ENCODE measurements at places on chromosomes 5 and 9.

GRCh38 chr9:80763536-80763935 is 925.8 kb downstream of the TLE1 start:
- DNase-seq = no peak

GRCh38 chr5:166267907-166268306 is 2023.5 kb upstream of the WWC1 start:
- no peak for DNase-seq

DNA sequence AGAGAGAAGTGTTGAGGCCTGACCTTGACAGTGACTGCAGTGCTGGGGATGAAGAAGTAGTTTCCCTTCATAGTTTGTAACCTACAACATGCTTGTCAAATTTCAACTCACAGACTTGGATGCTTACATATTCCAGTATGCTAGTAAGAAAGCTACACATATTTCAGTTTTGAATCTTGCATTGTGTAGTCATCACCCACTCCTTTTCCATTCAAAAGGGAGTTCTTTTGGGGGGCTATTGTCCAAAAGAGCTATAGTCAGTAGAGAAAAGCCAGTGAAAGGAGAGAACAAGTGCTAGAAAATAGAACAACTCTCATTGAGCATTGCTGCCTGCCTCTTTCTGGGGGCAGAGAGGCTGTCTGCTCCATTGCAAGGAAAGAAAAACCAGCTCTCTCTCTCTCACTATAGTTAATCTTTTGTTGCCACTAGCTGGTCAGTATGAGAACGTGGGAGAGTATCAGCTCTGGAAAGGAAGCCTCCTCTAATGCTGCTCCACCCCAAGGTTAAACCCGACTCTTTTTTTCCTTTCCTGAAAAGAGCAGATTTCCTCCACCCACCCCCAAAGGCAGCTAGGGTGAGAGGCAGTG is 7.3 kb downstream of the ASTN2 start:
- no peak for DNase-seq

- DNase-seq = peak; percentile 30
These were observed 93.3 kb downstream of the CACNA1B start for GRCh38 chr9:137970686-137971476.

DNA sequence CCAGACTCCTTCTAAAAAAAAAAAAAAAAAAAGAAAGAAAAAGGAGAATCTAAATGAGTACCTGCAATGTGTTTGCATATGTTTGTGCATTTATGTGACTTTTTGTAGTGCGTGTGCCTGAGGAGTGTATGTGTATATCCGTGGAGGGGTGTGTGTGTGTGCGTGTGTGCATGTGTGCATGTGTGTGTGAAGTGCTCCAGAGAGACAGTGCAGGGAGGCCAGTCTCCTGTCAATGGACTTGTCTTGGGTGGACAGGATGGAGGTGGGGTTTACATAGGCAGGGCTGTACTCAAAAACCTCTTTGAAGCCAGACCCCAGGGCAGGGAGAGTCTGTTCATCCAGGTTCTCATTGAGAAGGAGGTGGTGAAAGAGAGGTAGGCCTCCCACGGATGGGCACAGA is 87.1 kb upstream of the MVB12B start:
- DNase-seq = no peak

- DNase-seq = no peak
These were observed 3.9 kb downstream of the HMGCR start for GRCh38 chr5:75340714-75341478.

DNA sequence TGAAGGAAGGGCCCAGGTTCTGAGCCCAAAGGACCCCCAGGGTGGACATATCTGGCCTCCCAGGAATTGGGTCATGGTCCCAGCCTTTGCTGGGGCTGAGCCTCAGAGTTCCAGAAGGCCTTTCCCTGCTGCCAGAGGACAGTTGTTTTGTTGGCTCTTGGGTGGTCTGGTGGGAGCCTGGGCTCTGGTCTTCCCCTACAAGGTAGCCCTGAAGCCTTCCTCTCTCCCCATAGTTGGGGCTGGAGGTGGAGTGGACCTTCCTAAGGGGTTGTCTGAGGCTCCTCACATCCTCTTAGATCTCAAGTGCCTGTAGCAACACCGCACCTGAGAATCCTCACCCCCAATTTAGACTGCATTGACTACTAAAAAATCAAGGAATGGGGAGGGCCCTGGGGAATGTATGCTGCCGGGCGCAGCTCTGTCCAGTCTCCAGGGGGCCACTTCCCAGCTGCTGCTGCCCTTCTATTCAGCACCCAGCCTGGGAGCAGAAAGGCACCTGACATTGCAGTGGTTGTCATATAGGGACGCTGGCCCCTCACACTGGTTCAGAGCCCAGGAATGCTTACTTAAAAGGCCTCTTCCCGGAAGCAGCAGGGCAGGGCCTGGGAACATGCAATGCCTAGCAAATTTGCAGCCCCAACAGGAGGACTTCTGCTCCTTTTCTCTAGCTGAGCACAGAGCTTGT is 66.4 kb downstream of the IL31RA start:
- no peak for DNase-seq

DNA sequence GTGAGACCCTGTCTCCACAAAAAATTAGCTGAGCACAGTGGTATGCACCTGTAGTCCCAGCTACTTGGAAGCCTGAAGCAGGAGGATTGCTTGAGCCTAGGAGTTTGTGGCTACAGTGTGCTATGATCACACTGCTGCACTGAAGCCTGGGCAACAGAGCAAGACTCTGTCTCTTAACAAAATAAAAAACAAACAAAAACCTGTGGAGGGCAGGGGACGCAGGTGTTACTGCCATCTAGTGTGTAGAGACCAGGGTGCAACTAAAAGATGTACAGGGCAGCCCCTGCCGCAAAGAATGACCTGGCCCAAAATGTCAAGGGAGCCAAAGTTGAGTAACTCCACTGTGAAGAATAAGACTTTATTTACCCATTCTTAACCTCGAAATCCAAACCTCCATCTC is 27.1 kb downstream of the ASPN start:
- no peak for DNase-seq

DNA sequence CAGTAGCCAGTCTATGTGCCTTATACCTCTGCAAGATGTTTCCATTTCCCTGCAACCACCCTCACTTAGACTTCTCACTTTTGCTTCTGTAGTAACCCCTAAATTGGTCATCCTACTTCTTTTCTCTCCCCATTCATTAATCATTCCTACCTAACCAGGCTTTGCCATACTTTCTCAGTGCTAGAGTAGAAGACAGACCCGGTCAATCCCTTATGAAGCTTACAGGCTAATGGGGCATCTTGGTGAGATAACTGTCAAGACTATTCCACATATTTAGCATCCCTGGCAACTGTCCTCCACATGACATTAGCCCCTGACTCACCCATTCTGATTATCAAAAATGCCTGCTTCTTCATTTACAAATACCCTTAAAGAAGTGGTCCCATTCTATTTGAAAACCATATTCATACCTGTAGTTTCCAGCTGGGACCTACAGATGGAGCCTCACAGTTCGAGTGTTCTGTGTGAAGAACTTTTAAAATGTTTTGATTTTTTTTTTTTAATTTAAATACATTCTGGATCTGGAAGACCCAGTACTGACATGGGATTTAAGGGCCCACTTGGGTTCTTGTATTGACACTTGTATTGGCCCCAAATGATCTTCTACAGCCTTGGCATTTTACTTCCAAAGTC is 21.0 kb downstream of the F2RL2 start:
- no peak for DNase-seq

DNA sequence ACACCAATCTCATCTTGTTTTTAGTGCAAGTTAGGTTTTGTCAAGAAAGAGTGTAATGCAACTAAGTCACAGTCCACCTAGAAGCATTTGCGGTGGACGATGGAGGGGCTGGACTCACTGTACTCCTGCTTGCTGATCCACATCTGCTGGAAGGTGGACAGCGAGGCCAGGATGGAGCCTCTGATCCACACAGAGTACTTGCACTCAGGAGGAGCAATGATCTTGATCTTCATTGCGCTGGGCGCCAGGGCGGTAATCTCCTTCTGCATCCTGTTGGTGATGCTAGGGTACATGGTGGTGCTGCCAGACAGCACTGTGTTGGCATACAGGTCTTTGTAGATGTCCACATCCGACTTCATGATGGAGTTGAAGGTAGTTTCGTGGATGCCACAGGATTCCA is 20.2 kb upstream of the SPZ1 start:
- DNase-seq = no peak

GRCh38 chr9:133897675-133898074 is 94.4 kb downstream of the VAV2 start:
- no peak for DNase-seq

DNA sequence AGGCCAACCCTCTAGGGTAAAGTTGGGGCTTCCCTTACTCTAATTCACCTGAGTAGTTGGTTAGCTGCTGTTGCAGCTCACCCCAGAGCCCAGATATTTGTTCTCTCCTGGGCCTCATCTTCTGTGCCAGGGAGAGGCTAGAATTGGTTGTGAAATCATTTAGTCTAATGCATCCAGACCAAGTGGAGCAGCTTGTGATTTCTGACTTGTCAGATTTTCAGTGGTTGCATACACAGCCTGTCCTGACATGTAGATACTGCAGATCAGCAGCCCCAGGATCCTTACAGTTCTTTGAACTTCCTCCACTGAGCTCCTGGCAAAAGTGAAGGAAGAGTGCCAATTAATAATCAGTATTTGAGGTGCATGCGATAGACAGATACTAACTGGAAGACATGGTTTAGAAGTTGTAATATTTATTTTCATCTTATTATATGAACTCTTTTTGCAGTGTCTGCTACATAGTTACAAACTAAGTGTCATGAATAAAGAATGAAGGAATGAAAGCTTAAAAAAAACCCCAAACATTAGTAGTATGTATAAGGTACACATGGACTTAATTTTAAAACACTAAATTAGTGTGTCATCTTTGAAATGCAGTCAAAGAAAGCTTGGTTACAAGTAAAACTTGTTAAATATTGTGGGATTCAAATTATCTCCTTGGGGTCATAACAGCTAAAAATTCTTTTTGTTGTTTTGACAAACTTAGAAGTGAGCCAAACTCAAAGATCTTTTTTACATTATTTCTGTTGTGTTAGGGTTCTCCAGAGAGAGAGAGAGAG is 128.5 kb downstream of the VPS13A start:
- DNase-seq = no peak

- DNase-seq = no peak
These were observed 1.0 kb upstream of the FBXW11 start for GRCh38 chr5:172007175-172008110.

DNA sequence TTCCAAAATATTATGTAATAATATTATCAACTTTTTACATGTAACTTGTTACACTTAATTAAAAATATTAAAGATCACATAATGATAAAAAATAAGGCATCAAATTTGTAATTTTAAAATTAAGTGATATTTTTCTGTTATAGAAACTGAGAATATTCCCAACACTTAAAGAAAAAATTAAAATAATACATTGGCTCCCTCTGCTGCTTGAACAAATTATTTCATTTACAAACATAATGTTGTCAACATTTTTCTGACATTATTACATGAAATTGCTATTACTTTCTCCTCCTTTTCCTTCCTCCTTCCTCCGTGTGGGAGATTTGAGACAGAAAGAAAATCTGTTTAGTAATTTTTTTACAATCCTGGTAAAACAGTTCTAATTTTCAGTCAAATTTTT is 42.3 kb downstream of the RNF180 start:
- no peak for DNase-seq

GRCh38 chr5:122665051-122665450 is 109.8 kb upstream of the SNX2 start:
- no peak for DNase-seq

- no peak for DNase-seq
These were observed 175.9 kb downstream of the ZDHHC21 start for GRCh38 chr9:14517154-14517906.

DNA sequence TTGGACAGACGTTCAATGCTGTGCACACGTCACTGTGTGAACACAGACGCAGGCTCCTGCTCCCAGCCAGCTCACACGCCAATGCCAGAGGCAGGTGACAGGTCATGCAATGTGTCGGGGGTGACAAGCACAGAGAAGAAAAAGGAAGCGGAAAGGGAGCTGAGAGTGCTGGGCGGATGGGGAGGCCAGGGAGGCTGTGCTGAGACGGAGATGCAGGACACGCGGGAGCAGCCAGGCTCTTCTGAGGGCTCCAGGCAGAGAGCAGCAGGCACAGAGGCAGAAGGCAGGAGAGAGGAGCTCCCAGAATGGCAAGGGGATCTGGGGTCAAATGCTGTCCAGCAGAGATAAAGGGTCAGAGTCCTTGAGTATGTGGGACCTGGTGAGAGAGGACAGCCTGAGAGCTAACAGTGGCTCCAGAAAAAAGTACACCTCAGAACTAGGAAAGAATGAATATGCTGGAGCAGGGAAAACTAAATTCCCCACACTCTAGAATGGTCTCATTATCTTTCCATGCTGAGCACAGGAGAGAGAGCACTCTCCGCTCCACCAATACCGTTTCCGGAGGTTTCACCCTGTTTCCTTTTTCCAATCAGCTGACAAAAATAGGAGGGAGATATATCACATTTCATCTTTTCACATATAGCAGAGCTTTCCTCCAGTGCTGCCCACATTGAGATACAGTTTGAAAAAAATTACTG is 32.8 kb upstream of the NSMF start:
- DNase-seq = no peak

DNA sequence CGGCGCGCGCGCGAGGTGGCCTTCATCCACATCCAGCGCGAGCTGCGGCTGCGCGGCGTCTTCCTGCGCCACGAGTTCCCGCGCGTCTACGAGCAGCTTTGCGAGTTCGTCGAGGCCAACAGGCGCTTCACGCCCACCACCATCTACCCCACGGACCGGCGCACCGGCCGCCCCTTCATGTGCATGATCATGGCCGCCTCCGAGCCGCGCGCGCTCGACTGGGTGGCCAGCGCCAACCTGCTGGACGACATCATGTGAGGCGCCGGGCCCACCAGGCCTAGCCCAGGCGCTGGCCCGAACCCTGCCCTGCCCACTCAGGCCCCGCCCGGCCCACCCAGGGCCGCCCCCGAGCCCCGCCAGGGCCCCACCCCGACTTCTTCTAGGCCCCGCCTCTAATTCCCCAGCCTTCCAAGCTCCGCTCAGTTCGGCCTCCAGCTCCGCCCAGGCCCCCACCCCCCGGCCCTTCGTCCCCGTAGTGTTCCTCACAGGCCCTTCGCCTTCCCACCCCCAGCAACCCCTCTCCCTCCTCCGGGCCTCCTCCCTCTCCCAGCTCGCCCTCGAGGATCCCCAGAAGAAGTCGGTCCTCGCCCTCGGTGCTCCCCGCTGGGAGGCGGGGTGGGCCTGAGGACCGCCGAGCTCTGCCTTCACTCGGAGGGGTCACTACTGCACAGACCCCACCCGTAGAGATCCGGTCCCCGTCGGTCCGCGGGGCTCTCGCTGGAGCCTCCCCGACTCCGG is 2.0 kb upstream of the PHPT1 start:
- peak; percentile 86 for DNase-seq

All from H1 (cell line).